ENCODE measurements at places on chromosomes 11 and 22.

DNA sequence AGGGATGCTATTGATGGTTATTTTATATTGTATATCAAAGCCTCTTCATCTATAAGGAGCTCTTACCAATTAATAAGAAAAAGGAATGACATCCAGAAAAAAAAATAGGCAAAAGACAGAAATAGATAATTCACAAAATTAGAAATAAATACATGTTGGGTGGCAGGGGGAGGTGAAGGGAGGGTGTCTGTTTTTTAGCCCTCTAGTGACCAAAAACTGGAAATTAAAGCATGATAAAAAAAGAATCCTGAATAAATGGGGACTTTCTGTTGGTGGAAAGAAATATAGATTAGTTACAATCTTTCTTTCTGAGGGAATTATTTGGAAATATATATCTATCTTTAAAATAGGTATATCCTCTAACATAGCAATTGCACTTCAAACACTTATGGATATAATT is 42.0 kb upstream of the TTC36 start:
- DNase-seq: no peak

DNA sequence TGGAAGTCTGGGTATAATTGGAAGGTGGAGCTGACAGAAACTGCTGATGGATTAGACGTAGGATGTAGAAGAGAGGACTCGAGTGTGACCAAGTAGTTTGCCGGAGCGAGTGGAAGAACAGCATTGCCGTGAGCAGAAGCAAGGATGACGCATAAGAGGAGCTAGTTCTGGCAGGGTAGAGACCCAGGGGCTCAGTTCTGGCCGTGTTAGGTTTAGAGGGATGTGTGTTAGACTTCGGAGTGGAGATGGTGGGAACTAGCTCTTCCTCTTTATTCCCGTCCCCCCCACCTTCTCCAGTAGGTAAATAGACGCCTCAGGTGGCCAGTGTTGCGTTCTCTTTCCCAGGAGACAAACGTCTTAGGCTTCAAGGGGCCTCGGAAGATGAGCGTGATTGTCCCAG is 19.1 kb downstream of the TUB start:
- no peak for DNase-seq

GRCh38 chr22:42881982-42882656 is 25.0 kb upstream of the ARFGAP3 start:
- no peak for DNase-seq

GRCh38 chr11:65589444-65590239 is 6.0 kb downstream of the KCNK7 start:
- DNase-seq: no peak

DNA sequence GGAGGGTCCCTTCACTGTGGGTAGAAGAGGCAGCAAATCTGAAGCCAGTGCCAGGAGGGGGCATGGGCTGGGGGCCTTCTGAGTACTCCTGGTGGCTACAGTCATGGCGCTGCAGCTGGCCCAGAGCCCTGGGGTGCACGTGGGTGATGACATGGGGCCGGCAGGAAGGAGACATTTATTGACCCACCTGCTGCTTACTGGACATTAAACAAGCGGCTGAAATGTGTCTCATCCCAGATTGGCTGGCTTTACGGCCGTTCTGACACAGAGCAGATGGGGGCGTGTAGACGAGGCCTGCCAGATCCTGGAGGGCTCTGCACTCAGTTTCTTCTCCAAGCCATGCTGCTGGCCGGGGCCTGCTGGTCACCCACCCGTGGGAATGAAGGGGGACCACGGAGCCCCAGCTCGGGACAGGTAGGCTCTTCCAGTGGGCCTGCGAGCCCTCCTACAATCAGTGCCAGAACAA is 906.9 kb downstream of the BRD1 start:
- DNase-seq: no peak

DNA sequence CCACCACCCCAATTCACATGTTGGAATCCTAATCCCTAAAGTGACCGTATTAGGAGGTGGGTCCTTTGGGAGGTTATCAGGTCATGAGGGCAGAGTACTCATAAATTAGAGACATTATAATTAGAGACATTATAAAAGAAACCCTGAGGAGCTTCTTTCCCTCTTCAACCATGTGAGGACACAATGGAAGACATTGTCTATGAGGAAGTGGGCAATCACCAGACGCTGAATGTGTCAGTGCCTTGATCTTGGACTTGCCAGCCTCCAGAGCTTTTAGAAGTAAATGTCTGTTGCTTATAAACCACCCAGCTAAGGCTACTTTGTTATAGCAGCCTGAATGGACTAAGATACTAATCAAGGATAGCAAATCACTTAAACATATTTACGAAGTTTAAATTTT is 14.8 kb downstream of the GAB2 start:
- DNase-seq: no peak

DNA sequence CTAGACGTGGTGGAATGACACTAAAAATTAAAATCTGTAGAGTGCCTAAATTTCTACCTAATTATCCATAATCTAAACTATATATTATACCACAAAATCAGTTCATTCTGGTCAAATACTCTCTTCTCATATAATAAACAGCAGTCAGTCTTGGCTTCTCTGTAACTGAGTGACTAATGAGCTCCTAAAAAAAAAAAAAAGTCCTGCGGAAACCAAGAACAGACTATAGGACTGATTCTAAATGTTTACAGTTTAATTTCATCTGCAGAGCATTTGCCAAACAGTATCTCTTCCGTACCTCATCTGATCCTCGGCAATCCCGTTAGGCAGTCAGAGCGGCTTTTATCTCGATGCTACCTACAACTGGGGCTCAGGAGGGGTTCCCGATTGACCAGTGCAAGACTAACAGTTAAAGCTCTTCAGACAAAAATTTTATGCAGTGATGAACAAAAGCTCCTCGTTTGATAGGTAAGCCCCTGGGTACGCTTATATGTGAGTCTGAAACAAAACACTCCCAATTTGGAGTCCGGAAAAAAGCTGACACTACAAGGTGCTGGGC is 686 bp downstream of the KIF18A start:
- no peak for DNase-seq

- no peak for DNase-seq
These were observed 52.4 kb upstream of the SHISAL1 start for GRCh38 chr22:44365191-44365590.

DNA sequence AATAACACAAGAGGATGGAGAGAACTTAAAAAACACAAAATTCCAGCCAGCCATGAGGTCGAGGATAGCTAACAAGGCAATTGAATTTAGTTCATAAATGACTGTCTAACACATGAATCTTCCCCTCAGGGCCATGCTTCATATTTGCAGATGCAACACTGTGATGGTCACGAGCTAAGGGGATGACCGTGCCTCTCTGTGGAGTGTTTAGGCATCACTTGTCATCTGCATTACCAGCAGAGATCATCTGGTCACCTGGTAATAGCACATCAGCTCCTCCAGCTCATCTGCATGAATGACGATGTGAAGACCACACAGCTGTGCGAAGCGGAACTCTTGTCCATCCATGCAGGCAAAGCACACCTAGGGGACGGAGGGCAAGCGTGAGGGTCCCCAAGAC is 20.9 kb upstream of the SLC25A1 start:
- DNase-seq: no peak

- DNase-seq: no peak
These were observed 185.6 kb upstream of the TENM4 start for GRCh38 chr11:79626135-79627075.

- no peak for DNase-seq
These were observed 208.6 kb upstream of the NARS2 start for GRCh38 chr11:78783301-78783700.

DNA sequence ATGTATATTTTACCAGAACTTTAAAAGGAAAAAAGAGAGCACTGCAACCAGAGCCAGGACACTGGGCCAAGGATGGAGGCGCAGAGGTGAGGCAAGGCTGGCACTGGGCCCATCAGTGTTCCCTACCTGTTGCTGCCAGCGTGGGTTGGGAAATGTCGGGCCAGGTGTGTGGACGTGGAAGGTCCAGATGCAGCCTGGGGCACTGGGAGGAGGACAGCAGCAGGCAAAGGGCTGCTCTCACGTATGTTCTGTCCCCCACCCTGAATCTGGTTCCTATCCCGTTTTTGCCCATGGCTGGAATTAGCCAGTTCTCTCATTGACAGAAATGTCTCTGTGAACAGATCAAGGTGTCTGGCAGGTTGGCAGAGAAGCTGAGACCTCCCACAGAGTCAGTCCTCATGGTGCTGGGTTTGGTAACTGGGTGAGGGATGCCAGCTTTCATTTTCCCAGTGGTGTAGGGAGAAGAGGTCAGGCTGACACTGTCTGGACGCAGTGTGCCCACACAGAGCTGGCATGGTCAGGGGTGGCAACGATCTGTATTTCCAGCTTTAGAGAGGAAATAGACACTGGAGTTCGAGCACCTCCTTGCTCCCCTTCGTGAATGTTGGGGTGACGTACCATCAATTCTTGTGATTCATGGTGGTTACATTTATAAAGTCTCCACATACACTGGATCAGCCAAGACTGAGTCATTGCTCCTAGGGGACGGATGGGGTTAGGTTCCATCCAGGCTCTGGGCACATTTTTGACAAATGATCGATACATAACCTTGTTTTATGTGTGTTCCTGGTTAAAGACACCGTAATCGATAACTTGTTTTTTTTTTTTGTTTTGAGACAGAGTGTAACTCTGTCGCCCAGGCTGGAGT is 4.3 kb upstream of the PNPLA3 start:
- no peak for DNase-seq

- no peak for DNase-seq
These were observed 126.3 kb upstream of the ASPHD2 start for GRCh38 chr22:26302726-26303125.

DNA sequence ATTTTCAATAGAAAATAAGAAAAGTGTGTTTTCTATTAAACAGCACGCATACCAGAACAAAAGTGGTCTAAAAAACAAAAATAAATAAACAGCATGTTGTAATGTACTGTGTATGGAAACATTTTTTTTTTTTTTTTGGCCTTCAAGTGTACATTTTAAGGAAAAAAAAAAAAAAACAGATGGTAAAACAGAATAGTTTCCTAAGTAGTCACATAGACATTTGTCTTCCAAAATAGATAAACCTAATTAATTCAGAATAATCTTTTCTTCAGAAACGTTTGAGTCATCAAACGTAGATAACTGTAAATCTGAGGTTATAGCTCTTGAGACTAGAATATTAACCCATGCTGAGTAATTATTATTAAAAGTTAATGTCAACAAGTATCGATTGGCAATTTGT is 396 bp upstream of the CFAP300 start:
- no peak for DNase-seq

DNA sequence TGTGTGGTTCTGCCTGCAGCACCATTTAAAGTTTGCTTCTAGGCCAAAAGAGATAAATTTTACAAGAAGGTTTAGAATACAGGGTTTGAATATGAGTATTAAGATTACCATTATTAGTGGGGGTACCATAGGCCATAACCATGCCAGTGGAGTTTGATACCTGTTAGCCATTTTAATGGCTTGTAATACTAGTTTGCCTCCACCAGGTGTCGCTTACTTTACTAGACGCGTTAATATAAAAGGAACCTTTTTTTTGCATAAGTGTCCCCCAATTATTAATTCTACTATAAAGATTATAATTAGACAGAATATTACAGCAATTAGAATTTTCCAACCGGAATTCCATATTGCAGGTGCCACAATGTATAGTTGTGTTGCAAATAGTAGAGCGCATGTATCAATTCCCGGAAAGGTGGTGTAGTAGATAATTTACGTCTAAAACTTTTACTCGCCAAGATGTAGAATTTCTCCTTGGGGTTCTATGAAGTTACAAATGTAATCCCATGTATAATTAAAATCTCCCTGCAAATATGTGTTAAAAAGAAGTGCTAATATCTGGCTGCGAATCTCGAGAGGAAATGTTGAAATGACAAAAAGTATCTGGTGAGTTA is 16.1 kb downstream of the MS4A6E start:
- no peak for DNase-seq

DNA sequence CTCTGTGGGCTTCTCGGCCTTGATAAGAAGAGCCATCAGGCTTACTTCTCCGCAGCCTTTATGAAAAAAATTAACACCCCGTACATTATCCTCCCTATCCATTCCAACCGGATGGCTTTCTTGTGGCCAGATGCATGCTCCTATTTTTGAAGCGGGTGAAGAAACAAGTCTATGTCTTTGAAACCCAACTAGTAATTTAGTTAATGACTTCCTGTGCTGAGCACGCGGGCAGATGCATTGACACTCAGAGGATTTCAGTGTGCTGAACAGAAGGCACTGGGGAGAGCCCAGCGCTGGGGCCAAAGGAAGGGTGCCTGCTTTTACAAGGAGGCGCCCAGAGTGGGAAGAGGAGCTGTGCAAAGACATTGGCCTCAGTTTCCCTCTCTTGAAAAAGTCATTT is 53.3 kb downstream of the ARHGAP8 start:
- no peak for DNase-seq

Measured in amniotic stem cell (primary cell).